ENCODE measurements at places on chromosomes 2 and 18. TPM values are rescaled to one million over a fixed set of nuclear protein-coding genes. Genes with fewer than 3 reads are reported as not detected.

DNA sequence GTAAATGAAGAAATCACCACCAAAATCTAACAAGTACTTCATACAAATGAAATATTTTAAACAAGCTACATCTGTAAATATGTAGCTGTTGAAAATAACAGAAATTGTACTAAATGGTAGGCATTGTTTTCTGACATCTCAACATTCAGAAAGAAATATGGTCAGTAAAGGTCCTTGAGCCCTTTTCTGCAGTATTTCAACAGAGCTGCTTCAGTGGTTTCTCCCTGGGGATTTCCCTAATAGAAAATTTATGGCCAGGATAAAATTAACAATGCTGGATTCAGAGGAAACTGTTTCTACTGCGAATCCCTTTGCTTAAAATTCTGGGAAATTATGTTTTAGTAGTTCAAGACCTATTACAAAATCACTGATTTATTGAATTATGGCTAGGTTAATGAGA lies 256.6 kb downstream of the PIEZO2 start:
- no peak for DNase-seq

GRCh38 chr18:45399643-45400042 lies 215.6 kb upstream of the SLC14A2 start:
- no peak for DNase-seq

- no peak for DNase-seq
These were observed 238.8 kb downstream of the IKZF2 start for GRCh38 chr2:212912445-212913103.

DNA sequence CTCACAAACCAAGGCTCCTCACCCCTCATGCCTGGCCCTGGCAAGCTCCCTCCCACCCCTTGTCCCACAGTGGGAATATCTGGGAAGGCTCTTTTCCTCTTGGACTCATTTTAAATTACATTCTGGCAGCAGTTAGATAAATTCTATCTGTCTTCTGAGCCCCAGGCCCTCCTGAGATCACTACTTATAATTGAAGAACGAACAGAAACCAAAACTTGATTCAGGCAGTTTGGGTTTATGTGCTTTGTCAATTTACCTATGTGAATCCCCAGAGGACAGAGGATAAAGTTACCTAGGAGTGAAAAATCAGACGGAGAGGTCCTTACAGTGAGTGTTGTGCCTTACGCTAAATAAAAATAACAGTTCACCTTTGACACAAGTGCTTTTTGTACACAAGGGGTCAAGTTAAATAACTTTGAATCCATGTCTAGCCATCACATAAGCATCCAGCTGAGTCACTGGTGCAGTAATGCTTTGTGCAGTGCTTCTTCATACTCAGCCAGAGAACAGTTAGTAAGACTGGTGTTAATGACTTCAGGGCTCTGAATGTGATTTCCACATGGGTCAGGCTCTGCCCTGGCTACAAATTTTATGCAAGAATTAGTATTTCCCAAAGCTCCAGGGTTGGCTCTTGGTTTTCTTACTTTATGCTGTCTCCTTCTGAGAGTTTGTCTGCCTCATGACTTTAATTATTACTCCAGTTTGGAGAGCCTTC lies 329.3 kb downstream of the INSIG2 start:
- DNase-seq = no peak

Gene ANKRD29
- 56.5 TPM for total RNA-seq

Gene CTNNA2
- not detected for total RNA-seq

DNA sequence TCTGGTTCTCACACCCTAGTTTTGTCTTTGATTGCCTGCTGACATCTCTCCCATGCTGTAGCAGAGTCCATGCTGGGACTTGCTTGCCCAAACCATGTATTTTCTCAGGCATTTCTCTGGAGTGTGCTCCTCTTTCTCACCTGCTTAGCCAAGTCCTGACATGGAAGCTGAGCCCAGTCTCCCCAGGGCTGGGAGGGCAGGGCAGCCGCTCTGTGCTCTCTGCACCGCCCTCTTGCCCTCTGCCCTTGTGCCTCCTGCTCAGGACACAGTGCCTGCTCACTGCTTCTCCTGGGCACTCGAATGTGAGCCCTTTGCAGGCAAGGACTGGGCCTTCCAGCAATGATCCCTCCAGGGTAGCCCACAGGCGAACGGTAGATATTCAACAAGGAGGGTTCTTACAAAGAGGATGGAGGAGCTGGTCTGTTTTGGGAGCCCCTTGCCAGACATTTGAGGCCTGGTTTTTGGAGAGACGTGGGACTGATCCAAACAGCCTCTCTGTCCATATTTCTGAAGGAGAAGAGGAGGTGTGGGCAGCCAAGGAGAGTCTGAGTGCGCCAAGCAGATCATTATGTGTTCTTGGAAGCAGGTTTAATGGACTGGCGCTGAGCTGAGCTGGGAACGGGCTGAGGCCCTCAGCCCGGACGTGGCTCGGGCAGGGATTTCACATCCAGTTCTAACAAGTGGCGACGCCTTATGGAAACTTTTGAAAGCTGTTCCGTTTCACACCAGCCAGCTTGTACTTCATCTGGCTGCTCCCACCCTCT lies 4.0 kb downstream of the SLC14A2 start:
- DNase-seq = no peak

DNA sequence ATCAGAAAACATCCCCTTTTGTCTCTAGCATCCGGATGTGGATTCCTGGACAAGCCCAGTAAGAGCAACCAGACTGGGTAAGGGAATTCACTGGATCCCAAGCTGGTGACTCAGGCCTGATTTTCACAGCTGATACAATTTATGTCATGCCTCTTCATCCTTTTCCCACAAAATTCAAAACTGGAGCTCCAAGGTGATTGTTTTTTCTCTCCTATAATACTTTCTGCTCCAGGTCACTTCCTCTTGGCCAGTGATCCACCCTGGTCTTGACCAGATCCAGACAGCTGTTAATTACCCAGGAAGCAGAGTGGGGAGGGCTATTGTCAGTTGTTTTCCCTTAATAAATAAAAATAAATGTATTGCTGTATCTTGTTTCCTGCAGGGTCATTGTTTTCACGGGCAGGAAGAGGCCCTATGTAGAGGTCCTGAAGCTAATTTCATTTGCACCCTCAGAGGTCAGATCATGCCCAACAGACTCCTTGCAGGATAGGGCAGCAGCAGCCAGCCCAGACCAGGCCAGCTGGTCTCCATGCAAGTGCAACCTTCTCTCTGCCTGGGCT lies 57.6 kb downstream of the EVA1A start:
- no peak for DNase-seq

GRCh38 chr2:62577994-62578781 lies 72.2 kb upstream of the TMEM17 start:
- no peak for DNase-seq

- DNase-seq = no peak
These were observed 572.2 kb upstream of the SALL3 start for GRCh38 chr18:78407466-78407844.

Gene PSTPIP2
- 11.5 TPM for total RNA-seq

- DNase-seq = no peak
These were observed 1598.9 kb upstream of the PIK3C3 start for GRCh38 chr18:40356168-40356567.
